ENCODE measurements at places on chromosomes 5 and 9. TPM values are rescaled to one million over a fixed set of nuclear protein-coding genes. Genes with fewer than 3 reads are reported as not detected.

DNA sequence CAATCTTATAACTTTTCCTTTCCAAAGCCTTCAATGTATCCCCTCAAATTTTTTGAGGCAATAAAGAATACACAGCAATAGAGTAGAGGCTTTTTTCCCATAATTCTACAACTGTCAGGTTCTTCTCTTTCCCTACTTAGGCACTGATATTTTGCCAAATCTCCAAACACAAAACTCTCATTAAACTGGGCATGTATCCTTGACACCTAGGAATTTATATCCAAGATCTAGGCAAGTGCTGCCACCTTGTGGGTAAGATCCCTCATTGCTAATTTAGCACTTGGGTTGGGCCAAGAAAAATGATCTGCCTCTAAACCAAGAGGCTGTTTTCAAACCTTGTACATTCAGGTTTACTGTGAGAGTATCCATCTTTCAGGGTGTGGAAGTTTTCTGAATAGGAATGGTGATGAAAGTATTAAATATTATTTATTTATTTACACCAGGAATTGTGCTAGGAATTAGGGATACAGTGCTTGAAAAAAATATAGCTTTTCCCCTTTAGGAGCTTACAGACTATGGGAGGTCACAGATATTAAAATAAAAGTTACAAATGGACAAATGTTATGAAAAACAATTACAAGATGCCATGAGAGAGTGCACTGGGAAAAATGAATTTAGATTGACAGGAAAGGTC lies 17.6 kb downstream of the TSTD2 start:
- DNase-seq = peak; percentile 75

Gene CSF2
- total RNA-seq = 164 TPM

Gene EQTN
- total RNA-seq = not detected

Gene NR5A1
- total RNA-seq = not detected

DNA sequence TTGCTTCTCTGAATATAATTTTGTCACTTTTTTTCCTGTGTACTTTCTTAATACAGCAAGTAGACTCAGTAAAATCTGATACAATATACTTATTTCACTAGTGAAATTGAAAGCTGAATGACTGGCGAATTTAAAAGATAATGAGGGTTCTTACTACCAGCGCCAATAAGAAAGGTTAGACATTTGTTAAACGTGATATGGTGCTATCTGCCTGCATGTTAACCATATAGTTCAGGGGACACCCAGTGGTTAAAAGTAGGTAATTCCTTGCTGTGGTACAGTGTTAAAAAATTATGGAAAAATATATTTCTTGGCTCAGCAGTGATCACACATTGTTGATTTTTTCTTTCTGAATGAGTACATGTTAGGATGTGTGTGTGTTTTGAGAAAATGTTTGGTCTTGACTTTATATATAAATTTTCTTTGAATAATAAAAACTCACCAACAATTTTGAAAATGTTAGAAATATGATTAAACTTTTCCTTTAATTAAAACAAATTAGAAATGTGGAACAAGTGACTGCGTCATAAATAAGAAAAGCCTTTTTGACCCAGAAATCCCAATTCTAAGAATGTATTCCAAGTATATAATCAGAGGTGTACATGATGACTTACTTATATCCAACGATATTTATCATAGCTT lies 25.8 kb downstream of the CAST start:
- no peak for DNase-seq

Gene WDR70
- 39.1 TPM for total RNA-seq

DNA sequence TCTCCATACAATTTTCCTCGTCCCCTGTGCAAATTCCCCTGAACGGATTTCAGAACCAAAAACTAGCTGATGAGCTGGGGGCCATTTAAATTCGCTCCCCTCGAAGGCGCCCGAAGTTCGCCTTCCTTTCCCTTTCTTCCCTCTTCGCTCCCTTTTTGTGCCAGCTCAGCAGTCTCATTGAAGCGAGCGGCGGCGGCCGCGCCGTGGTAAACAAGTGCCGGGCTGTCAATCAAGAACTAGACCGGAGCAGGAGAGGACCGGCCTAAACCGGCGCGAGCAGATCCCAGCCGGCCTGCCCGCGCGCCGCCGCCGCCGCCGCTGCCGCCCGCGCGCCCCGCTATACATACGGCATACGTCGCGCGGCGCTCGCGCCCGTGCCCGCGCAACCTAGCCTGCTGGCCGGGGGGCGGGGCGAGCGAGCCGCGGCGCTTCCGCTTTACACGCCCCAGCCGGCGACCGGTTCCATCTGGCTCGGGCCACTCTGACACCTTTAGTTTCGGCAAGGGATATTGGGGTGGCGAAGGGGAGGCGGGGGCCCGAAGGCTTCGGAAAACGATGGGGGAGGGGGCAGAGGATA lies 3.1 kb downstream of the ARRDC3 start:
- DNase-seq = peak; percentile 97

DNA sequence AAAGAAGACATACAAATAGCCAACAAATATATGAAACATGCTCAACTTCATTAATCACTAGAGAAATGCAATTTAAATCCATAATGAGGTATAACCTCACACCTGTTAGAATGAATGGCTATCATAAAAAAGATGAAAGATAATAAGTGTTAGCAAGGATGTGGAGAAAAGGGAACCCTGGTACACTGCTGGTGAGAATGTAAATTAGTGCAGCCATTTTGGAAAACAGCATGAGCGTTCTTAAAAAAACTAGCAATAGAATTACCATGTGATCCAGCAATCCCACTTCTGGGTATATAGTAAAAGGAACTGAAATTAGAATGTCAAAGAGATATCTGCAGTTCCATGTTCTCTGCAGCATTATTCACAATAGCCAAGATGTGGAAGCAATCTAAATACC lies 64.2 kb upstream of the CEP78 start:
- no peak for DNase-seq

GRCh38 chr5:38554861-38555260 lies 1.6 kb downstream of the LIFR start:
- DNase-seq = no peak

Measured in activated CD8-positive, alpha-beta memory T cell treated with anti-CD3 and anti-CD28 coated beads, Interleukin-2, amount 10 ng/mL, durations not matched to agents 7 days and 5 days (primary cell).